ENCODE measurements at places on chromosomes 1 and 21.

- no peak for DNase-seq
Measured at GRCh38 chr1:26711777-26712176, 16.0 kb downstream of the ARID1A start.

DNA sequence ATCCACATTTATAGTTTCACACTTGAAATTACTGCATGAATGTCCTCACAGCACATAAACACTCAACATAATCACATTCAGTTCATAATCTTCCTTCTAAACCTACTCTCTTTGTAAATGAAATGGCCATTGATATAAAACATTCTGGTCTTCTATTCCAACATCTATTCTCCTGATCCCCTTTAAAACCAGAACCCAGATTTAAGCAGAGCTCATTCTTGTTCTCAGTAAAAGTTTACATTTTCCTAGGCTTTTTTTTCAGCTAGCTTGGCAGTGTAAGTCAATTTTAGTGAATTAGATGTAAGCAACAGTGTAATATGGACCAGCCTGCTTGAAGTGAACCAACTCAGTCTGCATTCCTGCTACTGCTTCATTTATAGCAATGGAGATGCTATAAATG is 460.7 kb upstream of the RGS18 start:
- DNase-seq: no peak

- DNase-seq: no peak
Measured at GRCh38 chr1:168687816-168688215, 41.2 kb downstream of the DPT start.

GRCh38 chr1:164971921-164972415 is 384.5 kb downstream of the LMX1A start:
- DNase-seq: no peak

GRCh38 chr1:153546371-153546770 is 765 bp upstream of the S100A4 start:
- DNase-seq: no peak

DNA sequence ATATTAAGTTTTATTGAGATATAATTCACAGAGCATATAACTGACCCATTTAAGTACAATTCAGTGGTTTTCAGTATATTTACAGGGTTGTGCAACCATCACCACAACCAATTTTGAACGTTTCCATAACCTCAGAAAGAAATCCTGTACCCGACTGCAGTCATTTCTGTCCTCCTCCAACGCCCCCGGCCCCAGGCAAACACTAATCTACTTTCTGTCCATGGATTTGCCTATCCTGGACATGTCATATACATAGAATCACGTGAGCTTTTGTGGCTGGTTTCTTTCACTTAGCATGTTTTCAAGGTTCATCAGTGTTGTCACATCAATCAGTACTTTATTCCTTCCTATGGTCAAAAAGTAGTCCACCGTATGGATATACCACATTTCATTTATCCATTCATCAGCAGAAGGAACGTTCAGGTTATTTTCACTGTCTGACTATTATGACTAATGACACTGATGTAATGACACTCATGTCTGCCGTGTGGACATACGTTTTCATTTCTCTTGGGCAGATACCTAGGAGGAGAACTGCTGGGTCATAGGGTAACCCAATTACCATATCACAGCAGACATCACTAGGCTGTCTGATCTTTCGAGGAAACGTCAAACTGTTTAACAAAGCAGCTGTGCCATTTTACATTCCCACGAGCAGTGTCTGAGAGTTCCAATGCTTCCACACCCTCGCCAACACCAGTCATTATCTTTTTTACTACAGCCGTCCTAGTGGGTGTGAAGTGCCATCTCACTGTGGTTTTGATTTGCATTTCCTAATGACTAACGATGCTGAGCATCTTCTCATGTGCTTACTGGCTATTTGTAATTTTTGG is 30.8 kb downstream of the MRPL37 start:
- no peak for DNase-seq

Data from stimulated activated CD8-positive, alpha-beta memory T cell treated with anti-CD3 and anti-CD28 coated beads, Interleukin-7, amount 100 ng/mL, for 1 hour (primary cell).